ENCODE measurements at places on chromosomes 3 and 15. TPM values are rescaled to one million over a fixed set of nuclear protein-coding genes. Genes with fewer than 3 reads are reported as not detected.

GRCh38 chr3:106168962-106169750 lies 300.3 kb upstream of the CBLB start:
- DNase-seq = no peak

DNA sequence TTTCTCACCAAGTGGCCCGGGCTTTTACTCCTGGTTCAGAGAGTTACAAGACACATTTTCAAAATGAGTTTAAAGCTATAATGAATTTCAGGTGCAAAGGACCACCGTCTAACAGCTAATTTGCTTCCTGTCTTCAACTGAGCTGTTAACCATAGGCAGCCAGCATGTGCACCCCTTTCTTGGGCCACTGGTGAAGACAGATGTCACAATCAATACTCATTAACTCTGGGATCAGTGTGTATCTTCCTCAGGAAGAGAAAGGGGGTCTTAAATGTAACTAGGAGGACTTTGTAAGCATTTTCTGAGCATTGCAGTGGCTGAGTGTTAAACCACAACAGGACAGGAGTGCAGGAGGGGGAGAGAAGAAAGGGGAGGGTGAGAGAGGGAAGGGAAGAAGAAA lies 750.7 kb upstream of the CFAP20DC start:
- DNase-seq = no peak

DNA sequence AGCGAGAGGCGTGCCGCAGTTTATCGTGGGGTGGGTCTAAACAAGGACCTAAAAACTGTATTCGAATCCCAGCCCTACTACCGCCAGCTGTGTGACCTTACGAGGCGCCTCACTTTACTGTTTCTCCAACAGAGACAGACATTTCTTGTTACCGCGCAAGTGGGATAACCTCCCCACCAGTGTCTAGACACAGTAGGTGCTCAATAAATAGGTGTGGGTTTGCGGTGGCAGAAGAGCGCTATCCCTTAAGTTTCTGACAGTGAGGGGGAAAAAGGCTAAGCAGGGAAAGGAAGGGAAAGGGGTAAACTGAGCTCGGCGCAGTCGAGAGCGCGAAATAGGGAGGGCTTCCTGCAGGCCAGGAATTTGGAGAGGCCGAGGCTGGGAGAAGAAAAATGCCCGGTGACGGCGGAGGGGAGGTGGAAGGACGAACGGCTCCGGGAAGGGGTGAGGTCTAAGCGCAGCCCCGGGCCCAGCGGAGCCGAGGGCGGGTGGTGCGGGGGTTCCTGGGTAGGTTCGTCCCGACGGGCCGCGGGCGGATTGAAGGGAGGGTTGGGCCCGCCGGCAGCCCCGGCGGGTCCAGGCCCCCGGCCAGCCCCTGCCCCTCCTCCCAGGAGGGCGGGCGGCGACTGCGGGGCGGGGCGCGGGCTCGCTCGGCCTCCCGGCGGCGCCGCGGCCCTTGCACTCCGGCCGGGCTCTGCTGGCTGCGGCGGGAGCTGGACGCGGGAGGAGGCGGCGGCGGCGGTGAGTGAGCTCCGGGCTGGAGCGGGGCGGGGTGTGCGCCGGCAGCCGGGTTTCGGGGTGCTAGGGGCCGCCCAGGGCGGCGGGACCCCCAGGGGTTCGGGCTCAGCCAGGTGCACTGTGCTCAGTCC lies at the start of gene CGNL1:
Gene CGNL1 (plus strand): TSS at position 679 of the 869 bp plus-strand sequence. CDS start 61,495 bp downstream, outside the sequence.
- DNase-seq = peak; percentile 86

- DNase-seq = no peak
Measured at GRCh38 chr3:47984075-47984728, 32.0 kb downstream of the MAP4 start.

DNA sequence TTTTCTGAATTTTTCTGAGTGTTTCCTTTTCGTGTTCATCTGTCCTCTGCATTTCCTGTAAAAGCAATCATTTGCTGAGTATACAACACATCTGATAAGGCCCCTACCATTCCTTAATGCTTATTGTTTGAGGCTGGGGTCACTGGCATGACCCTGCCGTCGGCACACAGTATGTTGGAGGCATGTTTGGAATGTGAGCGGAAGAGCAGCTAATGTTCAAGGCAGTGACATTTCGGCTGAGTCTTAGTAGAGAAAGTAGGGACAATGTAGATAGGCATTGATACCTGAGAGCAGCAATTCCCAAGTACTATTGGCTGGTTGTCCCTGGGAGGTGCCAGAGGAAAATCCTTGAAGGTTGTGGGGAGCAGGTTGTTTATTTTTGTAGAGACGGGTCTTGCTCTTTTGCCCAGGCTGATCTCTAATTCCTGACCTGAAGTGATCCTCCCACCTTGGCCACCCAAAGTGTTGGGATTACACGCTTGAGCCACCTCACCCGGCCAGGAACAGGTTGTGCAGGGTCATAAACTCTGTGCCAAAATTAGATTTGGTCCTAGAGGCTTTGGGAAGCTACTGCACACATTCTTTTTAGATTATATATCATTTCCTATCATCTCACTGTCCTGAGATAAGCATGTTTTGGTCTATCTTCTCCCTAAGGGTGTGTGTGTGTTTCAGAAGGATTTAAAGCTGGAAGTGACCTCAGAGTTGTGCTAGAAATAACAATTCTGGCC lies 13.5 kb downstream of the PTPN23 start:
- DNase-seq = peak; percentile 72

- DNase-seq = no peak
Measured at GRCh38 chr3:102054543-102055080, 205.3 kb downstream of the NFKBIZ start.

GRCh38 chr15:52936489-52936888 lies 146.4 kb upstream of the ONECUT1 start:
- DNase-seq = no peak

GRCh38 chr3:128997486-128998133 lies 3.5 kb upstream of the EFCC1 start:
- DNase-seq = no peak

DNA sequence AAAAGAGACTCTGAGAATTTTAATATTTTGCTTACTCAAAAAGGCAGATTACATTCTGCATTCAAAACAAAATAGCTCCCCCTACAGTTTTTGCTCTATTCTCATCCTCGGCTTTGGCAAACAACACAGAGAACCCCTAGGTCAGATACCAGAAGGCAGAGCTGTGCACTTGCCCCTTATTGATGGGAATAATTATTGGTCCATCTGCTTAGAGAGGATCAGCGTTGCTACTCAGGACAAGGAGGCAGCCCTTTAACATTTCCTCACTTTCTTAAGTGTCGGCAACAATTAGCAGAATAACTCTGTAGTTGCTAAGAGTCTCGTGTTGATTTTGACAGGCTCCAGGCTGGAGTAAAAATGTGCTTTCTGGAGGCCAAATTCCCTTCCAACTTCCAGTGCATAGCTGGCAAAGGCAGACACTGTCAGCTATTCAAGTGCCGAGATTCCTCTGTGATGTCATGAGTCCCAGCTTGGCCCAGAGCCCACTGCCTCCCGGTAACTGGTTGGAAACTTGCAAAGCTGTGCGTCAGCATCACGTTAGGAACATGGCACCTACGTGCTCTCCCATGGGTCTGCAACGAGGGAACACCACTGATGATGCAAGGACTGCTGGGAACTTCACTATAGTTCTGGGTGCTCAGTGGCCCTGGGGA lies 482.7 kb upstream of the ADAMTS9 start:
- peak; percentile 95 for DNase-seq

DNA sequence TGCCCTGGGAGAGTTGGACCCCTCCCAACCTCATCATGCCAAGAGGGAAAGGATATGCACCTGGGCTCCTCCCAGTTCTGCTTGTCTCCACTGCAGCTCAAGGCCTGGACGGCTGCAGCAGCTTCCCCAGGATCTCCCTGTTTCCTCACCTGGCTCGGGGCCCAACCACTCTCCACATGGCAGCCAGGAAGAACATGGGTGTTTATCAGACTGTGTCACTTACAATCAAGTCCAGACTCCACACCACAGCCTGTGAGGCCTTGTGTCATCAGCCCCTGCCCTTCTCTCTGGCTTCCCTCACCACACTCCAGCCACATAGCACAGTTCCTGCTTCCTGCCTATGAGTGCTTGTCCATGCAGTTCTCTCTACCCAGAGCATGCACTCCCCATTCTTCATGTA lies 534.4 kb downstream of the EPHB1 start:
- peak; percentile 56 for DNase-seq

DNA sequence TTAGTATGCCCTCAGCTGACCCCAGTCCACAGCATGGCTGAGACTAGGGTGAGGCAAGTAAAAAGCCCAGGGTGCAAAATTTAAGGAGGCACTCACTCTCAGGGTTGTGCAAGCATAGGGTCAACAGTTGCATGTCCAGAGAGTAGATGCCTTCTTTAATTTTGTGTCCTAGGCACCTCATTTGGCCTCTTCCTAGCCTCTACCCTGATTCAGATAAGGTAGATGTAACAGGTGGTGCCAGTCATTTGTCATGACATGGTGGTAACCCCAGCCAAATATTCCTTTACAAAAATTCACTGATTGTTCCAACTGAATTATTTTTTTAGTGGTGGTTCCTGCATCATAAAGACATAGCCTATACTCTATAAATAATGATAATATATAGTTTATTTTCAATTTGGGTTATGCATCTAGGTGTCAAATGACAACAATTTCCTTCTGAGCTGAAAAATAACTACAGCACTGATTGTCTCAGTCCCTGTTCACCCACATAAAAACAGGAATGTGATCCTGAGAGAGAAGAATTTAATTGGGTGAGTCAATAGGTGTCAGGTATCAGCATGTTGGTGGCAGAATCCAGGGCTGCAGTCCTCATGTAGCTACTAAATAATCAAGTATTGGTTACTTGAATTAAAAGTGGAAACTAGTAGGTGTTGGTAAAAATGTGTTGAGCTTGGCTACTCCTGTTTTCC lies 44.2 kb upstream of the TIPARP start:
- DNase-seq = peak; percentile 78

- no peak for DNase-seq
Measured at GRCh38 chr15:60479361-60480110, 594 bp upstream of the ICE2 start.

- no peak for DNase-seq
Measured at GRCh38 chr3:156033428-156033827, 87.0 kb upstream of the KCNAB1 start.

DNA sequence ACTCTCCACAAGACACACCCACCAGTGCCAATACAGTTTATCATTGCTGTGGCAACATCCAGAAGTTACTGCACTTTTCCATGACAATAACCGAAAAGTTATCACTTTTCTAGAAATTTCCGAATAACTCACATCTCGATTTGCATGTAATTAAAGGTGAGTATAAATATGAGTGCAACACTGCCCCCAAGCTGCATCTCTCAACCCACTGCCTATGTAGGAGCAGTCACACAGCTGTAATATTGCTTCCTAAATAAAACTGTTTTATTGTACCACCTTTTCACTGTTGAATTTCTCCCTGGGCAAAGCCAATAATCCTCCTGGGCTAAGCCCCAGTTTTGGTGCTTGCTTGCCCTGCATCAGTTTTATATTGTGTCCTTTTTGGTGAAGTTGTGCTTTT lies 601.0 kb upstream of the EPHA6 start:
- DNase-seq = no peak

GRCh38 chr15:75578948-75579920 lies at the start of gene PTPN9:
Gene PTPN9 (minus strand): TSS chr15:75579315. CDS start chr15:75578776, 539 bp downstream.
- peak; percentile 92 for DNase-seq

GRCh38 chr3:152328841-152329240 lies 60.1 kb downstream of the MBNL1 start:
- no peak for DNase-seq

GRCh38 chr3:195009616-195010015 lies 261.3 kb downstream of the XXYLT1 start:
- no peak for DNase-seq

- DNase-seq = no peak
Measured at GRCh38 chr15:67170143-67170925, 84.1 kb downstream of the AAGAB start.

DNA sequence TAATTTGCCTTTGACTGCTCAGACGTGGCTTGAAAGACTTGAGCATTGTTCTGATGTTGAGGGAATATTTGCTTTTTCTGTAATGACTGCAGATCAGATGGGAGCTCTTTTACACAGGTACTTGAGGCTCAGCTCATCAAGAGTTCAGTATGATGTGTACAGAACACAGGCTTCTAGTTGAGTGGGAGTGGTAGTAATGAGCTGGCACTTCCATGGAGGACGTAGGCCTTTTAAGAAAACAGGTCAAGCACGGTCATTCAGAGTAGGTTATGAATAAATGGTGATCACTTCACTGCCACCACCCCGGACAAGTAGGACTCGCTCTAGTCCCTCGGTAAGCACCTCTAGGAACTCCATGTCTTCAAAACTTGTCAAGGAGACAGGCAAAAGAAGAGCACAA lies 8.8 kb downstream of the EMC4 start:
- DNase-seq = no peak

Gene CSNK1G1
- 25.8 TPM for total RNA-seq

Gene OR5H6
- total RNA-seq = not detected

Gene GOLGA6L7
- not detected for total RNA-seq

Gene ITIH4
- 15.4 TPM for total RNA-seq

Gene PLS1
- total RNA-seq = 51.4 TPM

Gene LINS1
- 20.6 TPM for total RNA-seq

Gene TNIK
- 48.9 TPM for total RNA-seq

Gene AHSG
- total RNA-seq = not detected

Gene GMPS
- 43.9 TPM for total RNA-seq

Gene C3orf49
- not detected for total RNA-seq

Gene ZKSCAN7
- 7.9 TPM for total RNA-seq

Gene NANOGP8
- total RNA-seq = 1.3 TPM

Gene LRRC2
- total RNA-seq = 7.5 TPM

Gene CCDC39
- total RNA-seq = 0.60 TPM

Gene EEF1AKMT4
- total RNA-seq = 2.8 TPM

Gene SCAANT1
- not detected for total RNA-seq

Gene SPATA12
- not detected for total RNA-seq

Gene TMF1
- 38.8 TPM for total RNA-seq
